ENCODE measurements at places on chromosomes 7 and 10.

DNA sequence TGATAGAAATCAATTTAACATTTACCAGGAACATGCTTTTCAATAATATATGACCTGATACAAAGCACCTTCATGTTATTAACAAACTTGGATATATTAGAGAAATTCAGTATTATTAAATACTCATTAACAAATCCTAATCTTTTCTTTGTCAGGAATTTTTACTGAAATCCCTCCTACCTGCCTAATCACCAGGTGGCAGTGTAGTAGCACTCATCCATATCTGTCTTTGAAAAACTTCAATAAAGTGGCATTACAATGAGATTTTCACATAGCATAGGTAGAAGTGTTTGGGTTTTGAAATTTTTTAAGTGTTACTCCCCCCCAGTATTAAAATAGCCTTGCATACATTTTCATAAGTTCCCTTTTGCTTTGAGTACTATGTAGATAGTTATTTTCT, 1246.6 kb upstream of the LRRN3 start:
- no peak for DNase-seq

DNA sequence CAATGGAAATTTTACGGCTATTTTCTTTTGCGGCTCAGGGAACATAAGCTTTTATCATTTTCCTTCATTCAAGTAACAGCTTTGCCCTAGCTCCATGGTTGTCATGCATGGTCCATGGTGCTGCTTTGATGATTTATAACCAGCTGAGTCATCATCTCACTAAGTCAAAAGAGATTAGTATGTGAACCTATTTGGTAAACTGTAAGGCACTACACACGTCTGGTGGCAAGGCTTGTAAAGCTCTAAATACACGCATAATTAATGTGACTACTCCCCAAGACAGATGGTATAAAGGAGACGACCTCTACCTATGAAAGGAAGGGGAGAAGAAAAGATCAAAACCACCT, 340.2 kb downstream of the KCNMA1 start:
- no peak for DNase-seq

DNA sequence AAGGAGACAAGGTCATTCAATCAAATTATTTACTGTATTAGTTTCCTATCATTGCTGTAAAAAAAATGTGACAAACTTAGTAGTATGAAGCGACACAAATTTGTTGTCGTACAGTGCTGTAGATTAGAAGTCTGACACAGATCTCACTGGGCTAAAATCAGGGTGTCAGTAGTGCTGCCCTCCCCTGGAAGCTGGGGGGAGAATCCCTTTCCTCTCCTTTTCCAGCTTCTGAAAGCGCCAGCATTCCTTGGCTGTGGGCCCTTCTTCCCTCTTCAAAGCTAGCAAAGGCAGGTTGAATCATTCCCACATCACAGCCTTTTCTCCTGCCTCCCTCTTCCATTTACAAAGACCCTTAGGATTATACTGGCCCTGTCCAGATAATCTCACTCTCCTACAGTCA, 28.0 kb downstream of the VPS41 start:
- DNase-seq = no peak

GRCh38 chr10:90199093-90199492, 497.7 kb downstream of the KIF20B start:
- DNase-seq = no peak

DNA sequence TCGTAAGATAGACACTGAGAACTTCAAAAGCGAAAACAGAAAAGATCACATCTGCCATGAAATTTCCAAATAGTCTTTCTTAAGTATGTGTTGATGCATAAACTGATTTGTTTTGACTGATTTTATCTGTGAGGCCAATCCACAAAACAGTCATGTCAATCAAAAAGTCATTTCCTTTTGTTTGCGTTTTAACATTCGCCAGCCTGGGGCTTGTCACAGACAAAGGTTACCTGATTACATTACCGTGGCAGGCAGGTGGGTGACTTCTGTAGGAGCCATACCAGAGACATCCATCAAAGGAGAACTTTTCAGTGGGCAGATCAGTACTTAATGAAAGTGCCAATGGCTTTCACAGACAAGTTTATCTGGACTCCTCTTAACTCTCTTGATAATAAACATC, 45.5 kb upstream of the BET1 start:
- DNase-seq = no peak

GRCh38 chr7:23490357-23491135, 20.3 kb upstream of the IGF2BP3 start:
- no peak for DNase-seq

GRCh38 chr7:75892634-75893272, 13.9 kb downstream of the RHBDD2 start:
- DNase-seq = no peak

All from CMK (cell line).